KBM-7 (cell line): ENCODE measurements at places on chromosomes 6 and 20.

- no peak for DNase-seq
Observed at GRCh38 chr20:7966176-7966575, 25.9 kb upstream of the HAO1 start.

DNA sequence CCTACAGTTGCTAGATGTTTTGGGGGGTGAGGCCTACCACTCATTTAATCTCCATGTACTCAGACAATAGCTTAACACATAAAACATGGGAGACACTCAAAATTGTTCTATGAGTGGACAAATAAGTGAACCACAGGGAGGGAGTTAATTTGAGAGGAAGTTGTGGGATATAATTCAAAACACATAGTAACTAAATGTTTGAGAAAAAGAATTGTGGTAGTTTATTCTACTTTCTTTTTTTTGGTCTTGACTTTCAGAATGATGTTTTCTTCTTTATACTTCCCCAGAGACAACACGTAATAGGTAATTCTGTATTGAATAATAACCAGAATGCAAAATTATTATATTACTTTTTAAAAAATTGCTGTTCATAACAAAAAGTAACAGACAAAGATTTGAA lies 453.8 kb downstream of the RFPL4B start:
- DNase-seq: no peak

GRCh38 chr6:71106276-71106675 lies 149.4 kb upstream of the B3GAT2 start:
- DNase-seq: no peak

GRCh38 chr6:154650351-154650750 lies 82.9 kb upstream of the SCAF8 start:
- DNase-seq: peak; percentile 15

DNA sequence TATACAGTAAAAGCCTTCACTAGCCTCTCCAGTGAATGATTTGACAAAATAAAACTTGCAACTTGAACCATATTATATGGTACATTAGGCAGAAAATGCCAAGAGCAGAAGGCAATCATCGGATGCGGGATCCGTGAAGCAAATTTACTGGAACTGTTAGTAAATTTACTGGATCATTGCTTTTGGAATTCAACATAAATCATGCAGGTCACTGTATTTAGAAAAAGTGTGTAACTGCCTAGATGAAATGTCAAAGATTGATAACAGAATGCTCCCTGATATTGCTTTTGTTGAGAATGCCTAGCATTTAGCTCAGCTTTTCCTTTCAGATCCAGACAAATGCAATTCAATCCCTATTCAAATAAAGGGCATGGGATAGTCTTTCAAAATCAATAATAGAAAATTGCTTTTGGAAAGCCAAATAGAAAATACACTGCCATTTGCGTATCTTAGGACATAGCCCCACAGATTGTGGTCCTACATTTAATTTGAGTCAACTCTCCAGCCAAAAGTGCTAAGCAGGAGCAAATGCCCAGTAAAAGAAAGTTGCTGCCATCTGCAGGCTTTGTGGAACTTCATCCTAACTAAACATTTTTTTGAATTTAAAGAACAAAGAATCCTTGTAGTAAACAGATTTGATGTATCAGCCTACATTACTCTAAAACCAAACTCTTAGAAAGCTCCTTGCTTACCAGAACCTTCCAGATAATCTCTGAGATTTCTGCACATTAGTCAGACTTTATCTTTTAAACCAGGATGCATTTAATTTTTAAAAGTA lies 109.5 kb upstream of the HSF2 start:
- no peak for DNase-seq

- DNase-seq: no peak
Observed at GRCh38 chr6:18076231-18076630, 46.2 kb downstream of the NHLRC1 start.

- no peak for DNase-seq
Observed at GRCh38 chr6:110746680-110747079, 68.6 kb downstream of the CDK19 start.

- no peak for DNase-seq
Observed at GRCh38 chr6:30334075-30334783, 7.5 kb downstream of the TRIM39 start.

GRCh38 chr6:48641544-48641943 lies 530.5 kb upstream of the PTCHD4 start:
- no peak for DNase-seq

DNA sequence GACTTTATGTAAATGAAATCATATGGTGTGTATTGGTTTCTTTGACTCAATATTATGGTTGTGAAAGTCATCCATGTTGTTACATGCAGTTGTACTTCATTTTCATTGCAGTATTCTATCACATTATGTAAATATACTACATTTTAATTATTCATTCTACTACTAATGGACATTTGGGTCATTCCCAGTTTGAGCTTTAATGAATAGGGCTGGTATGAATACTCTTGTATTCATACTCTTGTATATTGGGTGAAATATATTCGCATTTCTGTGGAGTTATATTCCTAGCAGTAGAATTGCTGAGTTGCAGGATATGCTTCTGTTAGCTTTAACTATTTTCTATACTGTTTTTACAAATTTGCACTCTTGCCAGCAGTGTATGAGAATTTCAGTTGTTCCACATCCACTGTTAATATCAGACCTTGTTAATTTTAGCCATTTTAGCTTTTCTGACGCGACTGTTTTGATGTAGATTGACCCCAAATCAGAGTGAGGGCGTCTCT lies 944.3 kb downstream of the KIF16B start:
- no peak for DNase-seq

DNA sequence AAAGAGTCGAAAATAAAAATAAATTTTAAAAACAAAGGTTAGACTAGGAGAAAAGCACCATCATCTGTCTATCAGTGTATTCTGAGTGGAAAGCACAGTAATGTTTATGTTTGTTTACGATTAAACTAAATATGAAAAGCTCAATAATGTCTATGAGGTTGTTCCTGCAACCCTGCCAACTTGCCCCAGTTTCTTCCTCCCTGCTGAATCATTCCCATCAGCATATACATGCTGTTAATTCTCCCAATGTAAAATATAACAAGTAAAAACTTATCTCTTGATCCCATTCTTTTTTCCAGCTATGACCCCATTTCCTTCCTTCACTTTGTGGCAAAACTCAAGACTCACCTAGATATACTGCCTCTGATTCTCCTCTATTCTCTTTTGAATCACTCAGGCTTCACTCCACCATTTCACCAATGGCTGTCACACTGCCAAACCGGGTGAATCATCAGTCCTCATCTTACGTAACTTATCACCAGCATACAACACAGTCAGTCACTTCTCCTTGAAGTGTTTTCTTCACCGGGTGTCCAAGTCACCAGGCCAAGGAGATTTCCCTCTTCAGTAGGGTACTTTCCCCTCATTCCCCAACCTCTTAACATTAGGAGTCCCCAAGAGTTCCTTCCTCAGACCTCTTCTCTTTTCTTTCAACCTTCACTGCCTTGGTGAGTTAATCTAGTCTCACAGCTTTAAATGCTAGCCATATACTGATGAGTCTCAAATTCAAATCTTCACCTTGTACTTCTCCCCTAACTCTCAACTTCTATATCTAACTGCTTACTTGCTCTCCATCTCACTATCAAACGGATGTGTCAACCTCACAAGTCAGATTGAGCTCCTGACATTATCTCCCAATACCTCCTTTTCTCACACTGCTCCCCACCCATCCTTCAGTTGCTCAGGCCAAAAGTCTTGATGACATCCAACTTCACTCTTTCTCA lies 6.2 kb downstream of the TMEM242 start:
- DNase-seq: peak; percentile 60

- no peak for DNase-seq
Observed at GRCh38 chr6:125558241-125558843, 191.1 kb upstream of the HEY2 start.

- DNase-seq: peak; percentile 7
Observed at GRCh38 chr6:169112483-169113320, 140.9 kb downstream of the THBS2 start.

DNA sequence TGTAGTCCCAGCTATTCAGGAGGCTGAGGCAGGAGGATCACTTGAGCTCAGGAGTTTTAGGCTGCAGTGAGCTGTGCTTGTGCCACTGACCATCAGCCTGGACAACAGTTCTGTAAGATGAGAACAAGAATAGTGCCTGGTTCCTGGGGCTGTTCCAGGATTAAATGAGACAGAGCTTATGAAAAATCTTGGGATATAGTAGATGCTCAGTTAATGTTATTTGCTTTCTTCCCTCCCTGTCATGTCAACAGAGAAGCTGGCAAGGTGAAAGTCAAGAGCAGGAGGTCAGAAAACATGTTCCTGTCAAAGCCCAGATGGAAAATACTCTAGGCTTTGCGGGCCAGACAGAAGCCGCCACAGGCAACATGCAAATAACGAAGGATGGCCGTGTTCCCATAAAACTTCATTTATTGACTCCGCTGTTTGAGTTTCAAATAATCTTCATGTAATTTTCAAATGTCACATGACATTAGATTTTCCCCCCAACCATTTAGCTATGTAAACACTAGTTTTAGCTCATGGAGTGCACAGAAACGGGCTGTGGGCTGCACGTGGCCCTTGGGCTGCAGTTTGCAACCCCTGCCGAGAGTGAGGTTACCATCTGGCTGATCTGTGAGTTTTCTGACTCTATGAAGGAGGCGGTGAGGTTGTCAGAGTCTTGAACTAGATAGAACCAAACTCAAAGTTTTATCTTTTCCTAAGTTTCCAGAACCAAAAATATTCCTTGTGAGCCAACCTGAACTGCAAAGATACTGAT lies 63.4 kb upstream of the PMEPA1 start:
- DNase-seq: no peak

GRCh38 chr6:107390685-107391435 lies 68.5 kb downstream of the PDSS2 start:
- no peak for DNase-seq

DNA sequence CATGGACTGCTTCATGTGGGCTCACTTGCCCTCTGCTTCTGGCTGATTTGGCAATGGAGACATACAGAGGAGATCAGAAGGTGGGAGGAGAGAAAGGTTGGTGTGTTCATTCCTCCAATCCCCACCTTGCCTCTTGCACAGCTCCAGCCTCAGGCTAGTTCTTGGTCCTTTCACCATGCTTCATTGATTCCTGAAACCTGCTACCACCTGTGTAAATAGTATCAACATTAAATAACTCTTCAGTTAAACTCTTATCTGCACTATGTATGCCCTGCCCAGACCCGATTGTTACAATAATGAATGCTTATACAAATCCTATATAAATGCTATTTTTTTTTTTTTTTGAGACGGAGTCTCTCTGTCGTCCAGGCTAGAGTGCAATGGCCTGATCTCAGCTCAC lies 174.5 kb downstream of the CD83 start:
- DNase-seq: no peak

DNA sequence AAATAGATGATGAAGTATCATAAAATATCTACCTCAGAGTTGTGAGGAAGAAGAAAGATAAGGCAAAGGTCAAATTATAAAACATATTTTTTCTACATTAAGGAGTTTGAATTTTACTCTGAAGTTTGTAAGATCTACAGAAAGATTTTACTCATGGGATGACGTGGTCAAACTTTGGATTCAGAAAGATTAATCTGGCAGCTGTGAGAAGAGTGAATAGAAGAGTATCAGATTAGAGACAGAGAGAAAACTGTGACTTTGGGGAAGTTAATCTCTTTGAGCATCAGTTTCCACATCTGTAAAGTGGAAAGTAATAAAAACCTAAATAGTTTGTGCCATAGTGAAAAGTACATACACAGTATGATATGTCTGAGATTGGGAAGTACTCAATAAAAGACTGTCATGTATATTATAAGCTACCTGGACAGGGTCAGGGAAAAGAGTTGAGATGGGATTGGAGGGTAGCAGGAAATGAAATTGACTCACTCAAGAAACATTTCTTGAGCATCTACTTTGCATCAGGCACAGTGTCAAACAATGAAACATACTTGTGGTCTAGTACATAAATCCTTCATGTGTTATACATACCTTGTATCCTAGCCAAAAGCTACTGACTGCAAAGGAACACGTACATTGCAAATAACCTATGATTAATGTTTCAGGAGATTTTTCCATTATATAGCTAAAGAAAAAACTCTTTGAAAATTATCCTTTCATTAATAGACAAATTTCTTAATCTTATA lies 222.1 kb downstream of the TMEM200A start:
- DNase-seq: no peak

DNA sequence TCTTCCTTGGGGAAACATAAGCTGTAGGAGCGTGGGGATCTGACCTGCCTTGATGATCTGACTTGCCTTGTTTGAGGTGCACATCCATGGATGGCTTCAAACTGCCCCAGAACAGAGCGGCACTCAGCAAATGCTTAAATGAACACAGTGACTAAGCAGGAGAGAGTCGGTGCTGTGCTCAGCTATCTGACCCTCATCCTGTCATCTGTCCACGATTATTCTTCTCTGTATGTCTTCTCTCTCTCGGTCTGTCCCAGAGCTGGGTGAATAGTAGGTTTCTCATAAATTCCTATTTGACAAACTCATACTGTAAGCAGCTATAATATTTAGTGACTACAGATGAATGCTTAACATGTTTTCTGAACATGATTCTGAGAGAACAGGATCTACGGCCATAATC lies 37.3 kb downstream of the TRAM2 start:
- DNase-seq: no peak

- no peak for DNase-seq
Observed at GRCh38 chr6:84392261-84392660, 164.8 kb upstream of the CEP162 start.

DNA sequence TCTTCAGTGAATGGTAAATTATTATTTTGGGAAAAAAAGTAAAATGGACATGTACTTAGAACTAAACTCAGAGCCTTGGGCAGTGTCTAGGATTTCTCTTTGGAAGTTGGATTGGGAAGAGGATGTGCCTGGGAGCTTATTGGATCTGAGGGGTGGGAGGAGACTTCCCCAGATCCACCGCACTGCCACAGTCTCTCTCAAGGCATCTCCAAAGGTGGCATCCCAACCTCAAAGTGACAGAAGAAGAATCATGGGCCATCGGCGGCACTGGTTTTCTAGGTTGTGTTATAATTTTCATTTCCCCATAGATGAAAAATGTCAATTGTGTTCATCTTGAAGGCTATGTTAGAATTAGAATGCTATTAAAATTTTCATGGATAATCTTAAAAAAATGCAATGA lies 66.8 kb upstream of the CD93 start:
- DNase-seq: no peak

- no peak for DNase-seq
Observed at GRCh38 chr6:137497721-137498463, 3.7 kb upstream of the OLIG3 start.

DNA sequence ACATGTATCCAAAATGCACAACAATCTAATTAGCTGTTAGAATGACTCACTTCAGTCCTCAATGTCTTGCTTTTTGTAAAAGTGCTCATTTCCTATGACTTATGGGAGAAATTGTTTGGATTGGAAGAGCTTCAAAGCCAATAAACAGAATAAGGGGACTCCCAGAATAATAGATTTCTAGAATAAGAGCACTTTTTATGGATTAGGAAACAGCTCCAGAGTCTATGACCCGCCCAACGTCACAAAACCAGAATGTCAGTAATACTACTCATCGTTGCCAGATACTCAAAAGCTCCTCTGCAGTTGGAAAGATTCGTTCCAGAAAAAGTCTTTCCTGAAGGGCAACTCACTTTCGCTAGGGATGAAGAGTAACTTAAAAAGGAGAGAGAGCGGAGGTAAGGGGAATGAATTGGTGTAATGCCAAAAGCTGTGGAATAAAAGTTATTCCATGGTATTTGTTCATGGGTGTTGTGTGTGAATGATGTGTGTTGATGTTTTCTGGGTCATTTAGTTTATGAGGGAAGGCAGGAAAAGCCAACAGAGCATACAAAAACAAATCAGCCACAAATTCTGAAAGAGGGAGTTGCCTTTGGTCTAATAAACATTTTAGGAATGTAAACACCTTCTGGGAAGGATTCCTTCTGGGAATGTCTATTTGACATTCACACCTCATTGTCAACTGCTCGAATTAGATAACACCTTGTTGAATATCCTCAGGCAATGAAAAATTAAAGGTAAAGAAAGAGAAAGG lies 64.6 kb downstream of the SYNE1 start:
- DNase-seq: no peak

GRCh38 chr6:160774399-160774798 lies 72.4 kb downstream of the PLG start:
- DNase-seq: no peak
